ENCODE measurements at places on chromosomes 1 and 21.

DNA sequence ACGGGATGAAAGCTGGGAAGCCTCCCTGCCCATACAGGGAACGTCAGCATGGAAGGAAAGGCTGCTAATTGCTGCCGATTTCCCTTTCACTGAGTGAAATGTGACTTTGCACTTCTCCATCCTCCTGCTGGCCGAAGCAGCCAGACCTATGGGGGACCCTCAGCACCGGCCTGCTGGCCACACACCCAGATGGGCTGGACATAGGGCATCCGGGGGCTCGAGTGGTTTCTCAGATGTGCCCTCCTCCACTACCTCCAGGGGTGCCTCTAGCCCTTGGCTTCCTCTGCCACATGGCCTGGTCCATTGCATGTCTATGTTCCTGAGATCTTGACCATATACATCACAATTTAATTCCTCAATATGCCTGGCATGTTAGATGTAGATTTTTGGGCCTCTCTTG, 79.7 kb downstream of the LRRN2 start:
- DNase-seq = no peak

GRCh38 chr1:164804366-164804765, 245.4 kb downstream of the PBX1 start:
- DNase-seq = no peak

DNA sequence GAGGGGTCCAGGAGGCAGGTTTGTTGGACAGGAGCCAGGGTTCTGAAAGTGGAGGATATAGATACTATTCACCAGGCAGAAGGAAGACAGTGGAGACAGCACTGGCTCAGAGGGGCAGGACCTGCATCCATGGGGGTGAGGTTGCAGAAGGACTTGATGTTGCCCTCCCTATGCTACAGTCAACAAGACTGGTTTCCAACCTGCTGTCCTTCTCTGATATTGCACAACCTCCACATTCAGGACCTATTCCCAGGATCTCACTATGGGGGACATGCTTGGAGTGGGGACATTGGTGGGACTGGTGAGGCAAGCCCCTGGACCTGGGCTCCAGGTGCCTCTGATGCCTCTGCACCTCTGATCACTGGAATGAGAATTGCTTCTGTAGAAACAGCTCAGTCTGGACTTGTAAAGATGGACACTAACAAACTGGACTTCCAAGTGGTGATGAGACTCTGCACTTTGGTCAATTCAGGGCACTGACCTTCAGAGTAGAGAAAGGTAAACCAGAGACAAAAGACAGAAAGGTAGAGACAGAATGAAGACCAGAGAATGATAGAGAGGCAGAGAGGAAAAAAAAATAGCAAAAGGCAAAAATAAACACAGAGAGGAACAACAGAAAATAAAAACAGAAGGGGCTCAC, 1.6 kb downstream of the SMCP start:
- no peak for DNase-seq

DNA sequence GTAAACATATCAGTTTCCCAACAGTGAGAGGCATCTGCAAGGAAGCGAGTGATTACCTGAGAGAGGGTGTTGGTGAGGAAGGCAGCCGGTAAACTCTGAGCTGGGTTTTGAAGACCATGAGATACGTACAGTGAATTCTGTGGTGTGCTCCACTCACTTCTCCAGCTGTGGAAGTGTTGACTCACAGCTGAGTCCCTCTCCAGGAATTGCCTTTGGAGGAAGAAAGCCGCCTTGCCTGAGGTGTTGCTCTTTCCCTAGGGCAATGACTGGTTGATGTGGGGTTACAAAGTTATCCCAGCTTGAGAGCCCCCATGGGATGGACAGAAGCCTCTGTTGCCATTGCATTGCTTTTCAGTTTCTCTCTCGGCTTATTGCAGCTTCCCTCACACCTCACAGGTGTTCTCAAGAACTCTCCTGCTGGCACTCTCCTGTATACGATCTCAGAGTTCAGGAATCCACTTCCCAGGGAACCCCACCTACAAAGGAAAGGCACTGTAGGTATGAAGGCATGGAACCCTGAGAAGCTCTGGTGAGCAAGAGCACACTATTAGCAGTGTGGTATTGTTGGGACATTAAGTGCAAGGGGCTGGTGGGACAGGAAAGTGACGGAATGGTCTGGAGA, 10.8 kb downstream of the NHLH1 start:
- DNase-seq = no peak

- DNase-seq = no peak
These were observed 12.5 kb downstream of the TRMT1L start for GRCh38 chr1:185144233-185144632.

GRCh38 chr1:29504196-29504595, 267.9 kb downstream of the PTPRU start:
- DNase-seq = no peak

DNA sequence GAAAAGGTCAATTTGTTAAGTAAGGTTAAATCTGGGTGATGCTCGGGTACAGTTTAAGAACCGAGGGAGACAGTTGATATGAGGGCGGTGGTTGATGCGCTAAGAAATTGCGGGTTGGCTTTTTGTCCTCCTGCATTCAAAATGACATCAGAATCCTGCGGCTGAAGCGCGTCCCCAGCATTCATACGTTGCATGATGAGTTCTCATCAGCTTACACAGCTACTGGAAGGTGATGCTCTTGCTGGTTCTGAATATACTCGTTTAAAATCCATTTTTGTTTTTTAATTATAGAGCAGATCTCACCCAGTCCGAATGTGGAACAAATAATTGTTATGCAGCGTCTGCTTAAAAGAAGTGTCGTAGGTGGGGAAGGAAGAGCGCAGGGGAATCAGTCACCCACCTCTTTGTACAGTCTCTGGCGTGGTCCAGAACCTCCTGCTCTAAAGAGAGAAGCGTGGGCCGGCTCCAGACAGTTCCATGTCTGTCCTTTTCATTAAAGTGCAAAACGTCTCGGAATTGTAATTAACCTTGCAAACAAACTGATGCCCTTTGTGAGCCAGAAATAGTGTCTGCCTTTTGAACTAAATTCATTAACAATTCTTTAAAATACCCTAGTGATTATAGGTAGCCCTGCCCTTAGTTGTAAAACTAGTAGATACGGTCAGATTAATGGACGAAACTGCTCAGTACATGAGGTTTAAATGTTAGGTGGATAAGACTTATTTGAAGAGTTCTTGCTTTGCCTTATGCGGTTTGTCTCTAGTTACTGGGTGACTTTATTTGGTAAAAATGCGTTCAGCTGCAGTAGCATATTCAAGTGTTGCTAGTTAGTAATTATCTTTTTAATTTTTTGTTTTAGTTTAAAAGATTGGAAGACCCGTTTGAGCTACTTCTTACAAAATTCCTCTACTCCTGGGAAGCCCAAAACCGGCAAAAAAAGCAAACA, 741 bp downstream of the RGS2 start:
- DNase-seq = peak; percentile 12

DNA sequence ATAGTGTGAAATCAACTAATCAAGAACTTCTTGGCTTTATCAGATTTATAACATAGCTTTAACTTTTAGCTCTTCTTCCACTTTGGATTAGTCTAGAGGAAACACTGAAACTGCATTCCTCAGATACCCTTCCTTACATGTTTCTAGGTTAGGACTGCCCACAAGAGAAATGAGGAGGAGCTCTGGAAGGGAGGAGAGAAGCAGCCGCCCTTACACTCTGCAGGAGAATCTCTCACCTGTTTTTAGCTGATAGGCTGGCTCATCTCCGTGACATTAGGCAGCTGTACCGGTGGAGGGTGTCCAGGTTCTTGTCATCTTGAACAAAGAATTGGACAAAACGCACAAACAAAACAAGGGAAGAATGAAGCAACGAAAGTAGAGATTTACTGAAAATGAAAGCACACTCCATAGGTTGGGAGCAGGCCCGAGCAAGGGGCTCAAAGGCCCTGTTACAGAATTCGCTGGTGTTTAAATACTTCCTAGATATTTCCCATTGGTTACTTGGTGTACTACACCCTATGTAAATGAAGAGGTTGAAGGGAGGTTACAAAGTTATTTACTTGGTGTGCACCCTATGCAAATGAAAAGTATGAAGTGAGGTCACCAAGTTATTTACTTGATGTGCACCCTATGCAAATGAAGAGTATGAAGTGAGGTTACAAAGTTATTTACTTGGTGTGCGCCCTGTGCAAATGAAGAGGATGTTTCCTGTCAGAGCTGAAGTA, 524.9 kb upstream of the CHRM3 start:
- no peak for DNase-seq

GRCh38 chr1:209305221-209305954, 278.1 kb upstream of the CAMK1G start:
- no peak for DNase-seq

- DNase-seq = no peak
These were observed 13.6 kb downstream of the INAVA start for GRCh38 chr1:200908191-200908868.

- no peak for DNase-seq
These were observed 38.0 kb downstream of the SLC1A7 start for GRCh38 chr1:53104289-53104913.

DNA sequence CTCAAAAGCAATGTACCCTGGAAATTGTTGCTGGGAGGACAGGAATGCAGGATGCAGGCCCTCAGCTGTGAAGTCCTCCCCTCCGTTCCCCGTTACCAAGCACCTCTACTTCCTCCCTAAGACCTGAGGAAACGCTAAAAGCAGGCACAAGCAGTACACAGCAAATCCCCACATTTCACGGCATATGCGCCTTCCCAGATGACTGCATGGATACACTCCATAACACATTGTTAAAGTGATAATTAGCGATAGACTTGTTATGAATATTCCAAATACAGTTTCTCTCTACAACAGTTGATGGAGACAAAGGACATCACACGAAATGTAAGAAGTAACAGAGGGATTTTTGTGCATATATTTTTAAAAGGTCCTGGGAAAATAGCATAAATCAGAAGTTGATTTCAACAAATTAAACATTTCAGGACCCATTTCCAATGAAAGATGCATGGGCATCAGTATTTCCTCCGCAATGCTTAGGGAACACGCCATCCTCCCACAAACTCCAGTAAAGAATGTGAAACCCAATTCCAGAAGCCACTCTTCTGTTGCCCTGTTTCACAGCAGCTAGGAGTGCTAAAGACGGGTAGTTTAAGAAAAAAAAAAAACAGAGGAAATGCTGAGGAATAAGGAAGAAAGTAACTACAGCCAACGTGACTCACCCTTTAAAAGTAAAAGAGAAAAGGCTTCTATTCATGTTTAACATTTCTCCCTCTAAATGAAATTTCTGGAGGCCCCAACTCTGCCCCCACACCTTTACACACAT, 75.5 kb downstream of the HIVEP3 start:
- no peak for DNase-seq

GRCh38 chr1:59229138-59229537, 67.8 kb upstream of the FGGY start:
- no peak for DNase-seq

- DNase-seq = no peak
These were observed 7.9 kb upstream of the SMYD2 start for GRCh38 chr1:214272964-214273533.

DNA sequence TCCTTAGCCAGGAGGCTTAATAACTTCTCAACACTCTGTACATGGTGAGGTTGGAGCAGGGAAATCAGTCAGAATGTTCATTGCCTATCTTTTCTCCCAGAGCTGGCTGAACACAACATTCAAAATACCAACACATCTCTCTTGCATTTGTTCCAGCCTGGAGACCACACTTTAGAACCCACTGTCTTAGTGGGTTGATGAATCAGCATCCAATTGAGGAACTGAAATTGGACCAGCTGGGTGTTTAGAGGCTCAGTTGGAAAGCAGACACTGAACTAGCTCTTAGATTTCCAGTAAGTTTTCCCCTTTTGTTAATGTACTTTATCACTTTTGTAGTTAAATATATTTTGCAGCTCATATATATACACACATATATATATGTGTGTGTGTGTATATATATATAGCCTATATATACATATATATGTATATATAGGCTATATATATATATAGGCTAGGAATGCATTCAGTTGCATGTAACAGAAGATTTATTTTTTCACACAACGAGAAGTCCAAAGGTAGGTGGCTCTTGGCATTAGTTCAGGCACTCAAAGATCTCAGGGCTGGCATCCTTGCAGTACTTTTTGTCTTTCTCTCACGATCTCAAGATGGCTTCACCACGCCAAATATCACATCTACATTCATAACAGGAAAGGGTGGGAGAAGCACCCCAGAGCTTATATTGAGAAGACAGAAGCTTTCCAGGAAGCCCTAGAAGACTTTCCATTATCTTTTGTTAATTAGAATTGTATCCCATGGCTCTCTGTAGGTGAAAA, 35.0 kb upstream of the HUNK start:
- no peak for DNase-seq

DNA sequence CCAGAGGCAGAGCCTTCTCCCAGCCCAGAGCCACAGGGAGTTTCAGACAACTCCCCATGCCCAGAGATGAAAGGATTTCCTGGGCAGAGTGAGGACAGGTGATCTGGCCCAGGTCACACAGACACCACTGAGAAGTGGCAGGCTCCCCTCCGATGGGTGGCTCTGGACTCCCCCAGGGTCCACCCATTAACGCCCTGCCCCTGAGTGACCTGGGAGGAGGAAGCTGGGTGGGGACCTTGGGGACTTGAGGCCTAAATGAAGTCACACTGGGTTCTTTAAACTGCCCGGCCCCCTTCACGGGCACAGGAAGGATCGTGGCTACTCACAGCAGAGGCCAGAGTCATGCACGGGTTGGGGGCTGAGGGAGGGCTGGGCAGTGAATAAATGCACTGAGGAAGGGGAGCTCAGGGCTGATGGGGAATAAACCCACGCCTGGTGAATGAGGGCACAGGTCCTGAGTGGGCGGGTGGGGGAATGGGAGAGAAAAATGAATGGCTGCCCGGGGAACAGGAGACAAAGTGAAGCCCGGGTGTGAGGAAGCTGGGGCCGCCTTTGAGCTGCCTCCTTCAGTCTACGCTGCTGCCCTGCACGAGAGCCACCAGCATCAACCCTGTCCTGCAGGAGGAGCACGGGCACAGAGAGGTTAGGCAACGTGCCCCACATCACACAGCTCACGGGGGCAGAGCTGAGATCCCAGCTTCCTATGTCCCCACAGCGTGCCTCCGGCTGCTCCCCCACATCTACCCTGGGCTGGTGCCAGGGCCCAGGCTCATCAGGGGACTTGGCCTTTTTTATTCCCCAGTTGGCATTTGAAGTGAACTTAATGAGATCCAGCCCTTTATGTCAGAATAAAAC, 404.3 kb downstream of the MATN1 start:
- no peak for DNase-seq

DNA sequence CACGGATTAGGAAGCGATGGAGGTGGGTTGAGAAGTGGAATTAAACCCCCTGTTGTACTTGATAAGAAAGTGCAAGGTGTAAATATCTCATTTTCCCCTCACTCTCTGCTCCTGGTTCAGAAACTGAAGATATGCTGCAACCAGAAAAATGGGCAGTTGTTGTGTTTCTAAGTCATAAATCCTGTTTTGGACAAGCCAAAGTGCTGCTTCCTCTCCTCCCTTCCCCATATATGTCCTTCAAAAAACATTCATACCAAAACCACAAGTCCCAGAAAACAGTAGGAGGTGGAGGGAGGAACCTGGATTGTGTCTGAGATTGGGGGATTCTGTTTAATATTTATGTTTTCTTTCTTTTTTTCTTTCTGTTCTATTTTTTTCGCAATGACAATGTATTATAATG, 13.6 kb upstream of the ZNF362 start:
- DNase-seq = no peak

GRCh38 chr1:40161888-40162397, 756 bp downstream of the RLF start:
- DNase-seq = no peak

Data from stimulated activated CD8-positive, alpha-beta memory T cell treated with anti-CD3 and anti-CD28 coated beads, Interleukin-4, amount 100 ng/mL, for 1 hour (primary cell).